ENCODE measurements at places on chromosomes 16 and 17.

- DNase-seq: no peak
Measured at GRCh38 chr17:58626905-58627304, 64.9 kb downstream of the TEX14 start.

DNA sequence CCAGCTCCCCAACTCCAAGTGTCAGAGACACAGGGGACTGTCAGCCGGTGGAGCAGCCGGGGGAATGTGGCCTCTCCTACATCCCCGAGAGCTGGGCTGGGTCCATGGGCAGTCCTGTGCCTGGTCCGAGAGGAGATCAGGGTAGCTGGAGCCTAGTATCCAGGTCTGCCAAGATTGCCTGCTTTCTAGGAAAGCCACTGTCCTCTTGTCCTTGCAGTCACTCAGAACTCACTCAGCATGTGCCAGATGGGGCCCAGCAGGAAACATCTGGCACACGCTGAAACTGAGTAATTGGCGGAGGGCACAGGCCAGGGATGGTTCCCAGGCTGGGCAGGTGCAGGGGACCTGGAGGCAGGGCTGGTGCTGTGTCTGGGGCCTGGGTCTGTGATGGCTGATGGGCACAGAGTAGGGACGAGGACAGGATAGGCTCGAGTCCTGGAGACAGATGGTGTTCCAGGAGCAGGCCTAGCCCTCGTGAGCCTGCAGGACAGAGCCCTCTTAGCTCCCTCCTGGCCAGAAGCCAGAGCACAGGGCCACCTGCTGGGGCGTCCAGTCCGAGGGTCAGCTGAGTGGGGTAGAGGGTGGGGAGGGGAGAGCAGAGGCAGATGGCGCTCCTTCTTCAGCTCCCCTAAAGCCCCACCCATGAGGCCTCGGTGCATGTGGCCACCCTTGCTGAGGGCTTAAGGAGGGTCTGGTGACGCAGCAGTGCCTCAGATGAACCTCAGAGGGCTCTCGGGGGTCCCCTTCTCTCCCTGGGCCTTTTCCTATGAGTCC lies 31.1 kb downstream of the ADCY7 start:
- DNase-seq: no peak

- DNase-seq: no peak
Measured at GRCh38 chr17:50268743-50269275, 5.5 kb upstream of the TMEM92 start.

GRCh38 chr16:84914273-84914672 lies 94.5 kb downstream of the CRISPLD2 start:
- no peak for DNase-seq

GRCh38 chr16:27029525-27029924 lies 37.2 kb upstream of the C16orf82 start:
- no peak for DNase-seq

- no peak for DNase-seq
Measured at GRCh38 chr17:28449859-28450258, 23.6 kb upstream of the SLC13A2 start.

DNA sequence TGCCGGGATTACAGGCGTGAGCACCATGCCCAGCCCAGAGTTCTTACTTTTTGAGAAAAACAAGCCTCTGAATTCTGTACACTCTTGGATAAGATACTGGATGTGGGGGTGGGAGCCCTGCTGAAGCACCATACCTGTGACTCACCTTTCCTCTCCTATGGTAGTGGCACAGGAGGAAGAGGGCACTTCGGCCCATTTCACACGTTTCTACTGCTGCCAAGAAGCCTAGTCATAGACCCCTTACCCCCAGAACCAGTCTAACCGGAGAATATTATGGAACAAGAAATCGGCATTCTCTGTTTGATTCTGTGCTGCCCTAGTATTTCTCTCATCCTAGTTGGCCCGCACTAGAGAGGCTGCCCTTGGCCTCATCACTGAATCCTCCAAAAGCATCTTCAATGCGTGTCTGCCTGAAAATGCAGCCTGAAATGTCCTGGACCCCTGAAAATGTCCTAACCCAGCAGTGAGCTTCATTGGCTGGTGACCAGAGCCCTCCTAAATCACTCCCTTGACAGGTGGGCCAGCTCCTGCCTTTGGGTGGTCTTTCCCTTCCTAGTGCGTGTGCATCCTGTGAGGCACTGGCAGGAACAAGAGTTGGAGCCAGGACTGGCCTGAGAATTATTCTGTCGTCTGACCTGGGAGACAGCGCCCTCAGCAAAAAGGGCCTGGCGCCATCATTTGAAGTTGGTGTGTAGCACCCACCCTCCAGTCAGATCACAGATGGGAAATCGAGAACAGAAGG lies 37.9 kb downstream of the NDEL1 start:
- DNase-seq: no peak

DNA sequence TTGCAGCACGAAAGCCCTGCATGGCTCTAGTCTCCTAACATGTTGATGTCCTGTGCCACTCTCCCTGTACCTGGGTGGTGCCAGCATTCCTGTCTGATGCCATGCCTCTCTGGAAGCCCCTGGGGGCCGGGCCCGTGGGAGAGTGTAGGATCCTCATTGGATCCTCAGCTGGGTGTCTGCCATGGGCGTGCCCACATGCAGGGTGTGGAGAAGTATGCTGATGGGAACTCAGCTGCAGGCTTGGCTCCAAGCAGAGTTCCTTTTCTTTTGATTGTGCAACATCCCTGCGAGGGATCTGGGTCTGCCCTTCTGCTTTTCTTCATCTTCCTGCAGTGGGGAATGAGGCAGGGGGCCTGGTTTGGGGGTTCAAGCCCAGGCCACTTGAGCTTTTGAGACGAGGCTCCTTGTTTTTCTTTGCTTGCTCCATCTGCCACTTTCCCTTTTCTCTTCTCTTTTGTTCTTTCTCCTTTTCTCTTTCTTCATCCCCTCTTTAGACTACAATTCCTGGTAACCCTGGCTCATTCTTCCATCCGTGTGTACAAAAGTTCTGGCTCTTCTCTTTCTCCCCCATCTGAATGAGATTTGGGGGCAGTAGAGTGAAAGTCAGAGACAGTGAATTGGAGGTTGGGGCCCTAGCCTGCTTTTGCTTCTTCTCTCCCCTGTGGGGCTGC lies 32.9 kb downstream of the KSR1 start:
- DNase-seq: no peak

GRCh38 chr16:81899601-81900000 lies 111.7 kb downstream of the SDR42E1 start:
- DNase-seq: no peak

GRCh38 chr17:33318241-33318640 lies 25.1 kb upstream of the ASIC2 start:
- no peak for DNase-seq

- no peak for DNase-seq
Measured at GRCh38 chr17:44636562-44636961, 19.7 kb upstream of the MEIOC start.

GRCh38 chr17:66451188-66452149 lies 149.1 kb downstream of the PRKCA start:
- no peak for DNase-seq

- no peak for DNase-seq
Measured at GRCh38 chr16:73143576-73144422, 95.9 kb upstream of the ZFHX3 start.

DNA sequence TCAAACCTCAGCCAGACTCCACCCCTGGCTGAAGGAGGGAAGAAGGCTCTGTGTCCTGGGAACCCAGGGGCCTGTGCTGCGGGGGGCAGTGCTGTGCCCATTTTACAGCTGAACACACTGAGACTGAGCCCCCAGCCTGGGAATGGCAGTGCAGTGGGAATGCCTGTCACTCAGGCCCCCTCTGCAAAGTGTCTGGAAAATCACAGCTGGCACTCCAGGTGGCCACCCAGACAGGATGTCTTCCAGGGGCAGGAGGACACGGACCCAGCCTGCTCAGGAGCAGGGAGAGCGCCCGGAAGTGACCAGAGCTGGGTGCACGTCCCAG lies 32.6 kb downstream of the ZNF469 start:
- no peak for DNase-seq

GRCh38 chr16:52581530-52581929 lies 34.6 kb upstream of the TOX3 start:
- no peak for DNase-seq
